ENCODE measurements at places on chromosomes 4 and X.

DNA sequence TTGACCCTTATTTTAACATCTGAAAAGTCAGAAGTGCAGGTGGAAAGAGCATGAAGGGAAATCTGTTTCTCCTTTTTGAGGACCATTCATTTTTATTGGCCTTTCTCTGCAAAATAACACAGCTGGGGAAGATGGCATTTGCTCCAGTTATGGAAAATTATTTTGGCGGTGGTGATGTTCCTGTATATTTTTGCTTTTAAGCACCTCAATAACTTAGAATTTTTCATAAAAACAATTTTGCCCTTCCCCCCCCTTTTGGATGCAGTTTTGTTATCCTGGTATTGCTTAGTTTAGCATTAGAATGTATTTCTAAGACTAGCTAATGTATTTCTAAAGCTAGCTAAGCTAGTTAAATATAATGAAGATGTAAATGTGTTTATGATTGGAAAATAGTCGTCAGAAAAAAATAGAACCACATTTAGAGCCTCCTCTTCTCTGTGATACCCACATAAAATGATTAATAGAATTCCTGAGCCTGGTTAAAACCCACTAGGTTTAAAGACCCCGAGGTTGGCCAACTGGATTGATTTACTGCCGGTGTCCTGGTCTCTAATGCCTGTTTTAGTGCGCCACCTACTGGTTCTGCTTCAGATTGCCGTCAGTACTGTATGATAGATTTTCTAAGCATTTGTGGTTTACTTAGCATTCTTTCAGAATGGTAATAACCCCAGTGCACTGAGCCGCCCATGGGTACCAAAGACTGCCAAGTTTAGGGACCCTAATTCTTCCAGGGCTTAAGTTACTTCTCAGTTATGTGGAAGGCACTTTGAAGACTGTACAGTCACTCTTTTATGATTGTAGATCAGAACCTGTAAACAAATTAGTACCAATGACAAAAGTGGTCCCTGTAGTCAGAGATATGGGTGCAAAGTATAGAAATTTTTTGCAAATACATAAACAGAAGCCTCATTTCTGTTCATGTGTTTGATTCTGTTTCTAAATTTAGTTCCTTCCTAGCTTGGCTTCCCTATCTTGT is 11.4 kb downstream of the KLF3 start:
- DNase-seq = peak; percentile 45

DNA sequence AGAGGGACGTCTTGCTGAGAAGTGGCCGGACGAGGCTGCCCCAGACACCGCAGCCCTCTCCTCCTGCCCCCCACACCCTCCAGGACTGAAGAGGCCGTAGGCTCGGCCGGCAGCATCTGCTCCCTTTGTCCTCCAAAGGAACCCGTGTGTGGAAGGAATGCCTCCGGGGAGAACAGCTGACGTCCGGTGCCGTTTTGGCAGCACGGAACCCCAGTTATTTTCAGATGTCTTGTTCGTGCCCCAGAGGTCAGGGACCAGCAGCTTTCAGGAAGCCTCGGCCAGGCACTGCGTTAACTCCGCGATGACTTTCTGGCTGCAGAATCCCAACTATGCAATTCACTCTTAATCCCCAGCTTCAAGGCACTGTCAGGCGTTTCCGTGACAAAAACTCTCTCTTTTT is 10.9 kb upstream of the PPP2R3B start:
- DNase-seq = no peak

DNA sequence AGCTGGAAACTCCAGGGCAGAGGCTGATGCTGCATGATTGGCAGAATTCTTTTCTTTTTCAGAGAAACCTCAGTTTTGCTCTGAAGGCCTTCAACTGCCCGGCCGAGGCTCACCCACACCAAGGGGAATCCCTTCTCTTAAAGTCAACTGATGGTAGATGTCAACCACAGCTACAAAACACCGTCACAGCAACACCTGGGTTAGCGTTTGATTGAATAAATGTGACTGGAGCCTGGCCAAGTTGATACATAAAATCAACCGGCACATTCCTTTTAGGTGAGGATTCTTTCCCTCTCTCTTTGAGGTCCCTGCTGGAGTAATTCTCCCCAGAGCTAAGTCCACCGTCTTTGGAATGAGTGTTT is 15.2 kb upstream of the KIAA0232 start:
- no peak for DNase-seq

- no peak for DNase-seq
Measured at GRCh38 chr4:1851575-1852410, 4.2 kb downstream of the LETM1 start.

DNA sequence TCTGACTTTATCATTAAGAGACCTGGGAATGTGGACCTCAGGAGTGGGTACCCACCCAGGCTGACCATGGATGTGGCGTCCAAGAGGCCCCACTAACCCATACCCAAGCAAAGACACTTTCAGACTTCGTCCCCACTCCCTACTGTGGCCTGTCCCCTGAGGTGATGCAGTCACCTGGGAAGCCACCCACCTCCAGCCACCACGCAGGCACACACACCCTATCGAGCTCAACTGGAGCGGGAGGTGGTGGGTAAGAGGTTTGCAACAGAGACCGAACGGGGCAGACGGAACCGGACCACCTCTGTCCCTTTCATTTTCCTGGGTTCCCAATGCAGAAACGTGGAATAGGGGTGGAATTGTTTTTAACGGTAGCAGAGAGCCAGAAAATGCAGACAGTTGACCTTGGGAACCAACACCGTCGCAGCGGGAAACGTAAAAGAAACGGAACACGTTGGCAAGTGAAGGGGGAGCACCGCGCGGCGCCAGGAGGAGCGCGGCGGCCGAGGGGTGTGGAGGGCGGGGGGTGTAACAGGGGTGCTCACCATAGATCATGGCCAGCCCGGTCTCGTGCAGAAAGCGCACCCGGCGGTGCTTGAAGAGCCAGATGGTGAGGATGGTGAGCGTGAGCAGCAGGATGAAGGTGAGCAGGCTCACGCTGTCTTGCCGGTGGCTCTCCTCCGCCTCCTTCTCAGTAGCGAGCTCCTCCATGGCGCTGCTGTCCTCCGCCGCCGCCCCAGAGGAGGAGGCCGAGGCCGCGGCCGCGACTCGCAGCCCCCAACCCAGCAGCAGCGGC is 559 bp downstream of the SLC9A7 start:
- DNase-seq = no peak

DNA sequence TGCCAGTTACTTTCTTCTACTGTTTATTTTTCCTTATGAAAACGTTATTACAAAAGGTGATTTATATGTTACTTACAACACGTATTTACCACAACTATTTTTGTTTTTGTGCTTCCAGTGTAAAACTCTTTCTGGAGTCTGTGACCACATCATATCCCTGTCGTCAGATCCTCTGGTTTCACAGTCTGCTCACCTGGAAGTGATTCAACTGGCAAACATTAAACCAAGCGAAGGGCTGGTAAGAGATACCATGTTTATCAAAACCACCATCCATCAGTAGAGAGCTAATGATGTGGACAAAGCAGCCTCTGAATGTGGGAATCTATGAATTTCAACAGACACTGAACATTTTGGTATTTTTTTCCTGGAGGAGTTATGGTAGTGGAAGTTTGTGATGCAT is 116.1 kb downstream of the CNKSR2 start:
- DNase-seq = no peak

DNA sequence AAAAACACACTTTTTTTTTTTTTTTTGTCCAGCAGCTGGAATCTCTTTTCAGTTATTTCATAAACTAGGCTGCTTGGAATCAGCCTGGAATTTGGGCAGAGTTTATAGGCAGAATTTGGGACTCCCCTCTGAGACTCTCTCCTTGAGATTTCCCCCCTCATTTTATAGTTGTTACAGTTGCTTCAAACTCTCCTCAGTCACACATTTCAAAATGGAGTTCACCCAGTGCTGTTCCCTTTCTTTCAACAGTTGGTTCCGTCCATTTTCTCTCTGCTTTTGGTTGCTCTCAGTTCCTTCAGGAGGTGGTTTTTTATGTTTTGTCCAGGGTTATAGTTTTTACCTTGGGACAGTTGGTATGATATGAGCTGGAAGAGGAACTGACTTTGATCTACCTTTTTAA is 27.5 kb downstream of the NSD2 start:
- DNase-seq = no peak

- DNase-seq = no peak
Measured at GRCh38 chr4:140163029-140163810, 9.2 kb upstream of the MAML3 start.

DNA sequence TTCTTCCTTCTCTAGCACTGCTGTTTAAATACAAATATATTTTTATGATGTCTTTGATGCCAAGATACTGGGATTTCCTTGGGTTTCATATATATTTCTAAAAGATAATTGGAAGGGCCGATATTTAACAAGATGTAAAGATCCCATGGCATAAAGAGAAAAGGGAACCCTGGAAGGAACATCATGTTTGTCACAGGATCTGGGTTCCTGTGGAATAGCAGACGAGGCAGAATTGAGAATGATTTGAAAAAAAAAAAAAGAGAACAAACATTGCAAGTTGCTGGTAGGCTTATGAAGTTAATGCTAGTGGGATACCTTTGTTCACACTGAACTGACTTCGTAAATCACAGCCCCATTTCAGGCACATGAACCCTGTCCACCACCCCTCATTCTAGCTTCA is 33.6 kb downstream of the RASSF6 start:
- DNase-seq = no peak

DNA sequence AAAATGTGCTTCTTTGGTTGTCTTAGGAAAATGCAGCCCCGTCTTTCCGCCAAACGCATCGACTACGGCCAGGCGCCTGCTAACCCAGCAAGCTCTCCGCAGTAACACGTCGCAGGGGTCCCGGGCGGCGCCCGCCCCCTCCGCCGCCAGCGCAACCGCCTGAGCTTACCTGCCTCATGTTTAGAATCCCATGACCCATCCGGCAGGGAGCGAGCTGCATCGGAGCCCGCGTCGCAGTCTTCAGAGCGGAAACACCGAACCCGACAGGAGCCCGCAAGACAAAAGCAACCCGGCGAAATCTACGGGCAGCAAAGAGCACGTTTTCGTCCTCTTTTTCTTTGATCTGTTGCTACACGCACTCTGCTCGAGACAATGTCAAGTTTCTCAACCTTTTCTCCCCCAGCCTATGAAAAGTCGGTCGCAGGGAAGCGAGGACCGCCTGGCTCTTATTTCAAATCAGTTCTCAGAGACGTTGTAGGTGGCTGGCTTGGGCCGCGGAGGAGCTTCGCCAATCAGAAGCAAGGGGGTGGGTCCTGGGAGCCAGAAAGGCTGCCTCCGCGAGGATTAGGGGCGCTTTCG is at the start of gene MID1:
Gene MID1, minus strand, starts transcription at position 465 of the 579 bp plus-strand sequence. CDS start 53,038 bp downstream, outside the sequence.
- no peak for DNase-seq

DNA sequence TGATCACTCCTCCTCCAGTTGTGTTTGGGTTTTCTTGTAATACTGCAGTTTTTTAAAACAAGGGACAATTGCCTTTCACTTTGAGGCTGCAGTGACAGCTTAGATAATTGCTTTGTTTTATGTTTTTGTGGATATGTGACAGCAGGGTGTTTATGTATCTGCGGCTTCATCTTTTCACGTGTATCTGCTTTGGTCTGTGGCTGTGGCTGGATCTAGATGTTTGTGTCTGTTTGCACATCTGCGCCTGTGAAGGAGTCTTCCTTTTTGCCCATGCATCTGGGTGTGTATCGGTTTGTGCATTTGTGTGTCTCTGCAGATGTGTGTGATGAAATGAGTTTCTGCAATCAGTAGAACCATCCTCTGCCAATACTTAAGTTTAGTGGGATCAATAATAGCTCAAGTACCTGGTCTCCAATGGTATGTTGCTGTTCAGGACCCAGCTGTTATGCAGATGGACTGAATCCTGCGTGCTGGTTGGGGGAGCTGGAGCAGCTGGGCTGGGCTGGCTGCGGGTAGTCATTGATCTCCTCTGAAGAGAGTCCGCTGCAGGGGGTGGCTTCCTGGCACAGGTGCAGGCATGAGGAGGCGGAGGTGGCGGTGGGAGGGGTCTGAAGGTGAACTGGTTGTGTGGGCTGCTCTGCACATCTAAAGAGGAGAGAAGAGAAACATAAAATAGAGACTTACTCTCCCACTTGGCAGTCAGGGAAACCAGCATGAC is 390.3 kb downstream of the SH2D1A start:
- peak; percentile 24 for DNase-seq

DNA sequence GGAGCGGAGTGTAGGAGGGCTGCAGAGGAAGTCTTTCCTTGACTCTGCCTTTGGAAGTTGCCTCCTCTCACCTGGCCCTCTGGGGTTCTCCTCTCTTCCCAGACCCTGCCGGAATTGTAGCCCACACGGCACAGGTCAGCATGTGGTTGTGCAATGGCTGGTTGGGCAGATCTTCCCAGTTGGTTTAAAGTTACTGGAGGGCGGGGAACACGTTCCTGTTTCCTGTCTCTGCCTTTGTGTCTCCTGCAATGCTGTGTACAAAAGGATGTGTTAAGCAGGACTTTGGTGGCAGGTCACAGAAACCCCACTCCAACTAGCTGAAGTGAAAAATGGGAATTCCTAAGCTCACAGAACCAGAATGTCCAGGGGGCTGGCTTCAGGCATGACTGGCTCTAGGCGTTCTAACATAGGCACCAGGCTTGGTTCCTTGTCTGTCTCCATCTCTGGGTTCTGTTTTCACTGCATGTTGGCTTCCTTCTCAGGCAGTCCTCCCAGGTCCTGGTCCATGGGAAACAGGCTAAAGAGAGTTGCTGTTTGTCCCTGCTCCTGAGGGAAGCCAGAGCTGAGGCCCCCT is 19.9 kb downstream of the SORCS2 start:
- no peak for DNase-seq

GRCh38 chr4:119231491-119231890 is 19.0 kb downstream of the USP53 start:
- no peak for DNase-seq

- no peak for DNase-seq
Measured at GRCh38 chr4:186642998-186643397, 80.7 kb downstream of the FAT1 start.

DNA sequence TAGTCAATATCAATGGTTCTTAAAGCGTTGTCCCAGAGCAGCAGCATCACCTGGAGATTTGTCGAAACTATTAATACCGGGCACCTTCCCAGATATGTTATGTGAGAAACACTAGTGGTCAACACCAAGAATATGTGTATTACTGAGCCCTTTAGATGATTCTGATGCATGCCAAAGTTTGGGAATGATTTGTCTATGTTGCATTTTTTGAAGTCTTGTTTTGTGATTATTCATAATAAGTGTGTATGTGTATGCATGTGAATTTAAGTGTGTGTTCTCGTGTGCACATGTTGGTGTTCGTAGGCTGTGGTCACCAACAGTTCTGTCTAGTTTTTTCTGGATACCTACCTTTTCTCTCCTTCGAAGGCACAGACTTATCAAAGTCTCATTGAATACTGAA is 749.4 kb downstream of the GRID2 start:
- DNase-seq = no peak

DNA sequence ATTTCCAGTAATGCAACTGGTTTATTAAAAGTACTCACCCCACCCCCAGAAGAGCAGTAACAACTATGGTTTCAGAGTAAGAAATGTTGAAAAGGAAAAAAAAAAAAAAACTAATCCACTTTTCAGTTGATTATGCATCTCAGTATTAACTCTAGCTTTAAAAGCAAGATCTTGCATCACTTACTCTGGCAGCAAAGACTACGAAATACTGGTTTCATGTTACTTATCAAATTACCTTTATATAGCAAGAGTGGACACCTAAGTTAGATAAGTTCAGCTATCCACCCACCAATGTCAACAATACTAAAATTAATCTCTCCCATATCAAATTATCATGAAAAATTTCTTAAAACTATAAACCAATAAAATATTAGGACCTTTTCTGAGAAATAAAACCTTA is 105.0 kb downstream of the ABCB7 start:
- DNase-seq = no peak

GRCh38 chr4:55258152-55258865 is 87.7 kb upstream of the SRD5A3 start:
- DNase-seq = no peak

All from stimulated activated CD8-positive, alpha-beta memory T cell treated with anti-CD3 and anti-CD28 coated beads, Interleukin-15, amount 100 ng/mL, for 4 hours (primary cell).